ENCODE measurements at places on chromosomes 12 and 14. TPM values are rescaled to one million over a fixed set of nuclear protein-coding genes. Genes with fewer than 3 reads are reported as not detected.

DNA sequence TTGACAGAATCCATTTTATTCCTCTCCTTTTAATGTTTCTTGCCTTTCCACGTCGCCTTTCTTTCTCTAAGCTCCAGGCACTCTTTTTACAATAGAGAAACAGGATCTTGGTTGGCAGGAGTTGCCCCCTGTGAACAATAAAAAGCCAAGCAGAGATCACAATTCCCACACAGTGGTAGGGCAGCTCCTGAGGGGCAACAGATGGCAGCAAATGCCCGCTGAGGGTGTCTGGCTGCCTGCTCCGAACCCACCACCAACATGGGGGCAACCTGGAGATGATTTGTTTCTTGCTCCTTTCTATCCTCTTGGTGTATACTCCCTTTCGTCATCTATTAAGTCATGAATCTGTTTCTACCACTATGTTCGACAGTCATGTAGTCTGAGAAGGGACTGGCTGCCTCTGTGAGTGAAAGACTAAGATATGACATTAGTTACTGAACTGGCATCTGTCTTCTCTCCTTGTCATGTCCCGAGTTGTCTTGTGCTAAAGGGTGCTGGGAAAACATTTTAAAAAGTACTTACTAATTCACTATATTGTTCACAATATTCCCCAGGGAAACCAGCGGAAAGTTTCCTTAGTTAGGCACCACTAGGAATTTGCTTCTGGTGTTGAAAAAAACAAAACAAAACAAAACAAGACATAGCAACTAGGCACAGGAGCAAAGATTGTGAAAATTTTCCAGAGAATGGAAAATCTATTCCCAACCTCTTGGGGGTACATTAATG, 170.1 kb downstream of the STXBP6 start:
- DNase-seq: no peak

GRCh38 chr12:116381744-116382685, 104.5 kb upstream of the MED13L start:
- peak; percentile 89 for DNase-seq

NPAS3 gene
- total RNA-seq: 0.07 TPM

- no peak for DNase-seq
These were observed 18.4 kb upstream of the GALNT16 start for GRCh38 chr14:69241577-69241976.

OVCH1 gene
- not detected for total RNA-seq

DNA sequence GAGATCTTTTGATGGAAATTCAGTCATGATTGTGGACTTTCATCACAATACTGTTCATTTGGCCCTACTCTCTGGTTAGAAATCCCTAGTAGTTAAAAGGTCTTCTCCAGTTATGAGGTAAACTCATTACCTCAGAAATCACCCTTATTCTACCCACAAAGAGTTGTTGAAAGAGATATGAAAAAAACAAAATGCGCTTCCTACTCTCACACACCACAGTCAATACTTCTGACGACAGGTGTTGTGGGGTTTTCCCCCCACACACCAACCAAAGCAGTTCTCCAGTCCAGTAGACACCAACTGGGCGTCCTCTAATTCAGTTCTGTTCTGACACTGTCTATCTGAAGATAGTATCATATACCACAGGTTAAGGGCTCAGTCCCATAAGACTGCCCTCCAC, 54.9 kb downstream of the TRMT5 start:
- DNase-seq: no peak

GPR162 gene
- total RNA-seq: 1.2 TPM

PPP4R4 gene
- total RNA-seq: 1.7 TPM

DNA sequence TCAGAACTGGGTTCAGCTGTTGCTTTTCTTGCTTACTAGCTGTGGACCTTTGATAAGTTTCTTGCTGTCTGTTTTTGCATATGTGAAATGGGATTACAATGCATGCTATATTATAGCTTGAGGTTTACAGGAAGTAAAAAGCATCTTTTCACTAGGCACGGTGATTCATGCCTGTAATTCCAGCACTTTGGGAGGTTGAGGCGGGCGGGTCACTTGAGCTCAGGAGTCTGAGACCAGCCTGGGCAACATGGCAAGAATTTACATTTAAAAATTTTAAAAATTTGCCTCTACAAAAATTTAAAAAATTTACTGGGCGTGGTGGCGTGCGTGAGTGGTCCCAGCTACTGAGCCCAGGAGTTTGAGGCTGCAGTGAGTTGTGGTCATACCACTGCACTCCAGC, 42.0 kb downstream of the CALM1 start:
- DNase-seq: no peak

EML5 gene
- total RNA-seq: 0.40 TPM

DNA sequence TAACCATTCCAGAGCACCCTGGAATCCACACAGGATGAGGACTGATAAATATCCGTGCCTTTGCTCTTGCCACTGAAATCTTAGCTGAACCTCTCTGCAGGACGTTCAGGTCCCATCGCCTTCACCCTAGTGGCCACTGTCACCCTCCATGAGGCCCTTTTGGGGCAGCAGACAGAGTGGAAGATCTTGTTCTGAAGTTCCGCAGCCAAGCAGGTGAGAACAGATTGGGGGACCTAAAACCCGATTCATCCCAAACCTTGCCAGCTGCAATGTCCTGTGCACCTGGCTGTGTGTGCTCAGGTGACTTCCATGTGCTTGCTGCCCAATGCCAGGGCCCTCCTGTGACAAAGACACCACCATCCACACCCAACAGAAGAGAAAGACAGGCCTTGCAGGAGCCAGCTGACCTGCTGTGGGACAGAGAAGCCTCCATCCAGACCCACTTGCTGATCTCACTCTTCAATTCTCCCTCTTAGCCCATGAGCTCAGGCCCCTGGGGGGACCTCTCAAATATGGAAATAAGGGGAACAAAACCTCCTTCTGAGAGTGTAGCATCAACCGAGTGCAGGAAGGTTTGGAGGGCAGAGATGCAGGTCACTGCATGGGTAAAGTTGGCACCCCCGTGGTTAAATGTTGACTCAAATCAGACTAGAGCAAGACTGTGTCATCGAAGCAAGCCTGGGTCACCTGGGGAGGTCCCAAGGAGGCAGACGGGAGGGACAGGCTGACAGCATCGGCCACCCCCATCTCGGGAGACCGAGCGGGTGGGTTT, 308.7 kb upstream of the DIO3 start:
- no peak for DNase-seq

GRCh38 chr12:127606476-127607015, 660.4 kb upstream of the TMEM132C start:
- no peak for DNase-seq

- no peak for DNase-seq
These were observed 25.3 kb downstream of the CNTN1 start for GRCh38 chr12:40717576-40717975.

- no peak for DNase-seq
These were observed 55.9 kb downstream of the CCDC92 start for GRCh38 chr12:123916729-123917128.

GRCh38 chr12:127542931-127543330, 724.0 kb upstream of the TMEM132C start:
- DNase-seq: no peak

DDN gene
- total RNA-seq: 0.29 TPM

DNA sequence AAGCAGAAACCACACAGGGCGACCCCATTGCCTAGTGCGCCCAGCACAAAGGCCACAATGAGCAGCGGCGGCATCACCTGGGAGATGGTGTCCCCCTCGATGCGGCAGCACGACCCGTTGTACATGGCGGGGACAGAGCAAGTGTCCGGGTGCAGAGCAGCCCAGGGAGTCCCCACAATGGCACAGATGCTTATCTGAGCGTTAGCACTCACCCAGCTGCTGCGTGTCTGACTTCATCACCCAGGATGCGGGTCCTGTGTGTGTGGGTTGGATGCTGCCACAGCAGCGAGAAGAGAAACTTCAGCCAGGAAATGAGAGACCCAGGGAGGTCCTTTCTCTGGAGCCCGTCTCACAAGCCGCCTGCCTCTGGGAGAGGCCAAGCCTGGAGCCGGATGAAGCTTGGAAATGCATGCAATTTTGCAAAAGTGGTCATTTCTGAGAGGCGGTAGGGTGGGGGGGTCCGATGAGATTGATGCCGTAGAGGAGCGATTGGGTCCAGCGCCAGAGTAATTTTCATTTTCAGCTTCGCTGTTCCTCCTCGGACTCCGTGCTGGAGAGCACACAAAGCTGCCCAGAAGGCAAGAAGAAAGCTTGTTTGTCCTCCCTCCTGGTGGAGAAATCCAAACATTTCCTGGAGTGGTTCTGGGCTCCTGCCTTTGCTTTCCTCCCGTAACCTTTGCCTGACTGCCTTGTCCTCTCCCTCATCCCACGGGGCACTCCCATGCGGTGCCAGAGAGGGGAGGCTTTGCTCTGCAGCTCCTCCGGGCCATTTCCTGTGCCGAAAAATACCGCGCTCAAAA, at the start of gene HCAR1:
TSS of gene HCAR1 (minus strand) at position 630 of the 800 bp plus-strand sequence. CDS start at position 125, 505 bp downstream.
- DNase-seq: no peak

All from epithelial cell of proximal tubule (primary cell).